ENCODE measurements at places on chromosomes 1 and 21.

DNA sequence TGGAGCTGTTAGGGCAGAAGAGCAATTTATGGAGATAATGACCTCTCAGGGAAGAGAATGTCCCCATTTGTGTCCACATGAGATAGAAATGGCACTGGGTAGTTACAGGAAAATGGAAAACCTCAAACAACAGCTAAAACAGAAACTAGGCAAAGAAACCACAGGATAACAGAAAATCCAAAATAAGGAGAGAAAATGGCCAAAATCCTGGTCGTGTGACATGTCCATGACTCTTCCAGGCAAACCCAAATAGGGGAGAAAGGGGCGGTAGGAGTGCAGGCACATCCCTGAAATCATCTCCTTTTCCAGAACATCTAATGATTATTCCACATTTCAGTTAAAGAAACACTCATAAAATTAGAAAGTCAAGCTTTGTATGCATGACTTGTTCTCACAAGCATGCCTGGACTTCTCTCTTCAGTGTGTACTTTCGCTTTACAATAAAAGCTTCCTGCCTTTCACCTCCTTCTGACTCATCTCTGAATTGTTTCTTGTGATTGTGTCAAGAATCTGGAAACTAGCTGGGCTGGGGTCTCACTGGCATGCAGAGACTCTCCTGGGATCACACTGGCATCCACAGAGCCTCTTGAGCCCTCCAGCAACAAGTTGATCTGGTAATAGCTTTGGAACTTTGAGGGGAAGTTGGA, 171.4 kb upstream of the ZP4 start:
- peak; percentile 6 for DNase-seq

GRCh38 chr1:89987159-89987819, 7.6 kb upstream of the ZNF326 start:
- DNase-seq = peak; percentile 88

- DNase-seq = no peak
Measured at GRCh38 chr1:5342830-5343229, 649.4 kb downstream of the NPHP4 start.

GRCh38 chr1:8015809-8016165, 10.3 kb downstream of the ERRFI1 start:
- DNase-seq = no peak

GRCh38 chr1:118395430-118395991, 210.5 kb upstream of the SPAG17 start:
- DNase-seq = no peak

DNA sequence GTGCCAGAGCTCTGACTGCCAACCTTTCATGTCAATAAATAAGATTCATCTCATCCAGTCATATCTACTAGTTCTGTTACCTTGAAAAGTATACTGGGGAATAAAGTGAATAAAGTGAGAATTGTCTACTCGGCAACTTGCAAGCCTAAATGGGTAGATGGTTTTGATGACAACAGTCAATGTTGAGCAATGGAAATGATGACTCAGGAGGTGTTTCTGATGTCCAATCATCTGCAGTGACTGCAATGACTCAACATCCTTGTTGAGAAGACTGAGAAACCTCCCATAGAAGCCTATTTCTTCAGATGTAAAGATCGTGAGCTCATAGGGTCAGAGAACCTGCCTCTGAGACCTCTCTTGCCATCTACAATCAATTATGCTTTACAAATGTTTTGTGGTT, 276.4 kb downstream of the SPATA17 start:
- peak; percentile 47 for DNase-seq

- DNase-seq = peak; percentile 76
Measured at GRCh38 chr1:211036381-211037060, 97.4 kb downstream of the KCNH1 start.

DNA sequence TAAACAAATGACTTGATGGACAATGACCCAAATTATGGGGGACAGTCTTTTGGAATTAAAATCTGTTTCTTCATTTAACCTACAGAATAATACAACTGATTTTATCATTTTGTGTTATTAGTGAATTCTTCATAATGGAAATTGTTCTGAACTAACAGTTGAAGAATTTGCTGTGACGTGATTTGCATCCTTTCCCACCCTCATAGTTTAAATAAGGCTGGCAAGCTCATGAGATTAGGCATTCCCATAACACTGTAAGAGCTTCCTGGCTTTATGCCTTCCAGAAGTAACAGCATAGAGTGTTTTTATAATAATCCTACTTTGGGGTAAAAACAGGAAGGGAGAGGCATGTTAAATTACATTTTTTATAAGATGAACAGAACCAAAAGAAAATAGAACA, 95.7 kb downstream of the ATP6V1G3 start:
- DNase-seq = no peak

GRCh38 chr1:188386666-188387065, 1557.9 kb downstream of the PLA2G4A start:
- DNase-seq = no peak

DNA sequence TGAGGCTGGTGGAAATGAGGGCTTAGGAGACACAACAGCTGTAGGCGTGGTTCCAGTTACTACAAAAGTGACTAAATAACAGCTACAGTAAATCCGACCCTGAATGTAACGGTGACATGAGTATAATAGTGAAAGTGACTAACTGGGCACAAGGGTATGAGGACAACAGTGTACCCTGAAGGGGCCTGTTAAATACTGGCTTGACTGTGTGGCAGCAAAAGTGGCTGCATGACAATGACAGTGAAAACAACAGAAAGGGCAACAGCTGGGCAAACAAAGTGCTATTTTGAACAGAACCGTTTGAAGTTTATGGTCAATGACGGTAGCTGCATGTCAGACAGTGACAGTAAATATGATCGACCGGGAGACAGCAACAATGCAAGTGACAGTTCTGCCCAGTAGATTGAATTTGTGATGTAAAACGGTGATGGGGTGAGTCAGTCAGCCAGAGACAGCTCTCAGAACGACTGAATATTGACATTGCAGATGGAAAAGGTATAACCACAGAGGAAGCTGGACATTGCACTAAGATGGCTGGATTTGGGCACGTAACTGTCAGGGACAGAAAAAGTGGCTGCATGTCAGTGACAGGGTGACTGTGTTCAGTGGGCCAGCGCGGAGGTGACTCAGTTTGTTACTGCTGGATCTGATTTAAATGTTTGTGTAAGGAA, 1.2 kb upstream of the ZBTB40 start:
- peak; percentile 97 for DNase-seq

GRCh38 chr1:185720633-185721272, 13.4 kb upstream of the HMCN1 start:
- DNase-seq = peak; percentile 59

DNA sequence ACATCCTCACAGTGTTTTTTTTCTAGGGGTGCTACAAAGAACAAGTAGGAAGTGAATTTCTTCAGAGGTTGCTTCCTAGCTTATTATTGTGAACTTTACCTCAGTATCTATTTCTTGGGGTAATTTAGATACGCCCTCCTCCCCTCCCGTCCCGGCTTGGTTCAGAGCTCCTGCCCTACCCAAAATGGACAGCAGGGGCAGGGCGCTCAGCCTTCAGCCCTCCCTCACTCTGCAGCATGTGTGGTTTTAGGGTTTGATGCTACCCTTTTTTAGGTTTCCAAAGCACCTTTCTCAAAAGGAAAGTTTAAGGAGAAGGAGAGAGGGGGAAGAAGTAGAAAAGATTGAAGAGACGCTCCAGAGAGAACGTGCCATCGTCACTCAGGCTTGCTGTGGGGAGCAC, 16.9 kb upstream of the POGK start:
- no peak for DNase-seq

GRCh38 chr21:14522736-14523135, 23.4 kb downstream of the SAMSN1 start:
- DNase-seq = no peak

DNA sequence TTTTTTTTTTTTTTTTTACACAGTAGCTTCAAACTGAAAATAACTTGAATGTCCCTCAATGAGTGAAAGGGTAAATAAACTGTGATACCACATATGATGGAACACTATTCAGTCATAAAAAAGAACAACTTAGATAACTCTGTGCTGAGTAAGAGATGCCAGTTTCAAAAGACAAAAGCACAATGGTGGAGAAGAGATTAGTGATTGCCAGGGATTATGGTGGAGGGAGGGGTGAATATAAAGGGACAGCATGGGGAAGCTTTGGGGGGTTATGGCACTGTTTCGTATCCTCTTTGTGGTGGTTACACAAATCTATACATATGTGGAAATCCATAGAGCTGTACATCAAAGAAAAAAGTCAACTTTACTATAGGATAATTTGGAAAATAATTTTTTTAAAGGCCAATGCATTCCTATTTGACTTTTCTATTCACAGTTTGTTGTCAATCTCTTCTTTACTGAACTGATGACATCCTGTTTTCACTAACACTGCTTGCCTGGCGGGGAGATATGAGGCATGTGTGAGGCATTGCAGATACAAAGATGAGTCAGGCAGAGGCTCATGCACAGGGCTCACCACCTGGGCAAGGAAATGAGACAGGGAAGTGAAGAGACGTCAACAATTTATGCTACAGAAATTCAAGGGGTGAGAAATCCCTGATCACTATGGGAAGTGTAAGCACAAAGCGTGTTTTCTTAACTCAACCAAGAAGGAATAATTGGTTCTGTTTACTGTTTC, 302.7 kb downstream of the DUSP10 start:
- DNase-seq = peak; percentile 85

GRCh38 chr21:30434033-30434631, 4.1 kb downstream of the KRTAP13-4 start:
- DNase-seq = peak; percentile 72

Data from DMS53 (cell line).